ENCODE measurements at places on chromosomes 12 and 14.

GRCh38 chr12:14275886-14276285 lies 89.6 kb upstream of the ATF7IP start:
- DNase-seq = no peak

- DNase-seq = no peak
Measured at GRCh38 chr12:127479256-127479655, 787.7 kb upstream of the TMEM132C start.

DNA sequence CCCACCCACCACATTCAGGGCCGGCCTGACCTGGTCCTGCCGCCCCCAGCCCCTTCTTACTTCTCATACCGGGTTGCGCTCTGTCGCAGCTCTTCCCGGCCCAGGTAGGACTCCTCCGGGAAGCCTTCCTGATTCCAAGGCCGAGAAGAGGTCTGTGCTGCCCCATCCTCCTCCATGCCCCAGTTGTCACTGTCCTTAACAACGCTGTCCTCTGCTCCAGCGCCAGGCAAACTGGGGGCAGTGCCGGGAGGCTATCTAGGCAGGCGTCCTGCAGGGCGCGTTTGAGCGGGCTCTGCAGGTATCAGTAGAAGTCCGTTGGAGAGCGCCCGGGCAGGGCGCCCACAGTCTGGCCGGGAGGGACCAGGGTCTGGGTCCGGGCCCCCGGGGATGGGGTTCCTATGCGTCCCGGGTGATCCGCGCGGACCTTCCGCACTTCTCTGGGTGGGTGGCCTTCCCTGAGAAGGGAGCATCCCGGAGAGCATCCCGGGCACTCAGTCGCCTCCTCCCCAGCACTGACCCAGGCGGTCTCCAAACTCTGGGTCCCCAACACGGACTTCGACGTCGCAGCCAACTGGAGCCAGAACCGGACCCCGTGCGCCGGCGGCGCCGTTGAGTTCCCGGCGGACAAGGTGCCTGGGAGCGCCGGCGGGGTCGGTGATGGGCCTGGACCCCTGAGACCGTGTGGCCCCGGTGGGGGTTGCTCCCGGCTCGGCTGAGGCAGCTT lies 900 bp downstream of the AMN start:
- no peak for DNase-seq

DNA sequence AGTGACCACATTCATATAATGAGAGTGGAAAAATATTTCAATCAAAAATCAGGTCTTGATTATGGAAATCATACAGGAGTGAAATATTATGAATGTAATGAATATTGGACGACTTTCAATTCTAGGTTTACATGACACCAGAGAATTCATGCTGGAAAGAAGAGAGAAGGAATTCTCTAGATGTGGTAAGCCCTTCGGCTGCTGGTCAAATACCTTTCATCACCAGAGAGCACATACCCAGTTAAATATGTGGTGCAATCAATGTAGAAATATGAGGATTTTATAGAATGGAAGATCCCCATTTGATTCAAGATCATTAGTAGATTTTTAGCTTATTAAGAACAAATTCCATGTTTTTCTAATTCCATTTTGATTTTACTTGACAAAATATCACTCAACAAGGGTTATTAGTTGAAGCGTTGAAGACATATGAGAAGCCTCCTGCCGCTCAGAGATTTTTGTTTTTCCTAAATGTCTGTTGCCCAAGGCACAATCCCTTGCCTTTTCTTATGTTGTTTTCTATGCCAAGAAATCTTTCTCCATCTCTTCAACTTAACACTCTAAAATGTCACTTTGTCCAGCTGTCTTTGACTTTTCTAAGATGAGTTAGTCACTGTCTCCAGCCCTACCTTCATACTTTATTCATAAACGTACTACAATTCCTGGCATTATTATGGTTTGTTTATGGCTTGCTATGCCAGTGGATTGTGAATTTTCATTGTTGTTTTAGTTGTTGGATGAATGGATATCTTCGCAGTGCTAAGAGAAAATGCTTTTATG lies 72.8 kb upstream of the ZDHHC17 start:
- DNase-seq = no peak

GRCh38 chr14:75175677-75176141 lies 703 bp downstream of the TMED10 start:
- DNase-seq = no peak

- no peak for DNase-seq
Measured at GRCh38 chr12:16112612-16113560, 164.6 kb downstream of the SLC15A5 start.

GRCh38 chr12:19223695-19224094 lies 94.2 kb downstream of the PLEKHA5 start:
- no peak for DNase-seq

DNA sequence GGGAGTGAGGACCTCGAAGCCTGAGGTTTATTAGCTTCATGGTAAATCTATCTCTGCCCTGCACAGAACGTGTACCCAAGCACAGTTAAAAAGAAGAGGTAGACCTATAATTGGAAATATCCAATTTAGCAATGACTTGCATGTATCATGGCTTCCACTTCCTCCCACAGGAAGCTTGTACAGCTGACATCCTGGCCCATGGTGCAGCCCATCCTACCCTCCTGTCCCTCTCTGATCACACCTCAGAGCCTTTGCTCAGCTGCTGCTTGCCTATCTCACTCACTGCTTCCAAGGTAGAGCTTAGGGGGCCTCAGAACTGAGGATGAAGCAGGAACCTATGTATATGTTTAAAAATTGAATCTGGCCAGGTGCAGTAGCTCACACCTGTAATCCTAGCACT lies 4.3 kb upstream of the BCDIN3D start:
- DNase-seq = no peak

- no peak for DNase-seq
Measured at GRCh38 chr12:113471619-113472171, at the start of gene LHX5. Gene LHX5, minus strand, starts transcription at chr12:113471871. Its CDS starts 373 bp downstream, at chr12:113471498.

All from activated naive CD4-positive, alpha-beta T cell (primary cell).